Activated CD8-positive, alpha-beta T cell treated with anti-CD3 and anti-CD28 coated beads, Interleukin-2, amount 10 ng/mL, durations not matched to agents 7 days and 5 days (primary cell): ENCODE measurements at places on chromosomes 11 and 22. TPM values are rescaled to one million over a fixed set of nuclear protein-coding genes. Genes with fewer than 3 reads are reported as not detected.
A peak's percentile ranks its signal among the peaks of the same experiment; 100 is the strongest.

- DNase-seq, result no peak
These were observed 37.2 kb downstream of the PPP6R3 start for GRCh38 chr11:68497761-68498160.

DNA sequence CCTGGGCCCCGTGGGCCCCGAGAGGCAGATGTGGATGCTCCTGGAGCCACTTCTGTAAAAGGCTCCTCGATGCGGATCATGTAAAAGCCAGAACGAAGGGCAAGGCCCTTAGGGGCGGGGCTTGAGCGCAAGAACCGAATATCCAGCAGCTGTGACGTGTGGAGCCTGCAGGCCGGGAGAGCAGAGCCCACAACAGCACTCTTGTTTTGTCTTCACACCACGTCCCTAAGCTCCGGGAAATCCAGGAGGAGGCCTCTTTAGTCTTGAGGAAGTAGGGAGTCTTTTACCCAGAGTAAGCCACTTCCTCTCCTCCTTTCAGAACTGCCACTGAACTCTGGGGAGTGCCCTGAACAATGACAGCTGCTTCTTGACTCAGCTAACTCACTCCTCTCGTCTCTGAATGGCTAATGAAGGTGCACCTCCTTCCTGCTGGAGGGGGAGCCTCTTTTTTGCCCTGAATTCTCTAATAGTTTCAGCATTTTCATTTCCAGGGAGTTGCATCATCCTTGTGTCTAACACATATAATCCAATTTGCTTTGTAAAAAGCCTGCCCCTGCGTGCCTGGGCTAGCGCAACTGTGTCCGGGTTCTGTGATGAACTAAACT, 12.5 kb downstream of the L3MBTL2 start:
- peak; percentile 67 for DNase-seq

GRCh38 chr22:39468487-39469325, 11.9 kb downstream of the MGAT3 start:
- DNase-seq, result no peak

GRCh38 chr11:104765401-104766095, 132.7 kb downstream of the CASP12 start:
- DNase-seq, result no peak

DNA sequence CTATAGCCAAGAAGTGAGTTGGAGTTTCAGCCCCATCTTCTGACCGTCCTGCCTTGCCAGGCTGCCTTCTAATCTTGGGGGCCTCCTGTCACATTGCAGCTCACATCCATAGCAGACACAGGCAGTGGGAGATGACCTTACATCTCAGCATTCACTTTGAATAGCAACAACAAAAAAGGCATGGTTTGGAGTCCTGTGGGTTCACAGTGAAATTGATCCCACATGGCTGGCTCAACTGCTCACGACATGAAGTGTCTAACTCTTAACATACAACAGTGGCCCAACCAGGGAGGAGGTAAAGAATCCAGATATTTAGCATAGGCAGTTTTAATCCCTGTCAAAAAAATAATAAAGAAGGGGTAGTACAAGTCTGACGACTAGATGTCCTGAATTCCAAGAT, 38.1 kb downstream of the DBX1 start:
- DNase-seq, result no peak

DNA sequence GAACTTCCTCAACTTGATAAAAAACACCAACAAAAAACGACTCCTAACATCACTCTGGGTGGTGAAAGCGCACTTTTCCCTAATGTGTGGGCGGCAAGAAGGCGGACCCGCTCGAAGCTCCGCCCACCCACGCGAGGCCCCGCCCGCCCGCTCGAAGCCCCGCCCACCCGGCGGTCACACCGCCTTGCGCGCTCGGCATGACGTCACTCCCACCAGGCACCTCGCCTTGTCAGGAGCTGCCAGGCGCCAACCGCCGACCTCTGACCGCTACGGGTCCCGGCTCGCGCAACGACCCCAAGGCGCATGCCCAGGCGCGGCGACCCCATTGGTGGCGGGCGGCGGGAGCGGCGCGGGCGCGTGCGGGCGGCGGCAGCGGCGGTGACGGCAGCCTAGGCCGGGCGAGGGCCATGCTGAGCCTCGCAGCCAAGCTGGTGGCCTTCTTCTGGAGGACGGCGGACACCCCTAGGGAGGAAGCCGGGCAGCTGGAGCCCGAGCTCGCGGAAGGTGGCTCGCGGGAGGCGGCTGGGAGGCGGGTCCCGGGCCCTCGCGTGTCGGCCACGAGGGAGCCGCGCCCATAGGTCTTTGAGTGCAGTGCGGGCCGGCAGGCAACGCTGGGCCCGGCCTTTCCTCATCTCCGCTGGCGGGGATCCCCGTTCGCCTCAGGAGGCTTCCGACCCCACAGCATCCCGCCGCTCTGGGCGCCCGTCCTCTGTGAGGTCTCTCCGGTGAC, at the start of gene MOV10L1:
TSS of gene MOV10L1 (plus strand) at position 325 of the 730 bp plus-strand sequence. CDS start at position 408, 83 bp downstream.
- DNase-seq, result no peak

DNA sequence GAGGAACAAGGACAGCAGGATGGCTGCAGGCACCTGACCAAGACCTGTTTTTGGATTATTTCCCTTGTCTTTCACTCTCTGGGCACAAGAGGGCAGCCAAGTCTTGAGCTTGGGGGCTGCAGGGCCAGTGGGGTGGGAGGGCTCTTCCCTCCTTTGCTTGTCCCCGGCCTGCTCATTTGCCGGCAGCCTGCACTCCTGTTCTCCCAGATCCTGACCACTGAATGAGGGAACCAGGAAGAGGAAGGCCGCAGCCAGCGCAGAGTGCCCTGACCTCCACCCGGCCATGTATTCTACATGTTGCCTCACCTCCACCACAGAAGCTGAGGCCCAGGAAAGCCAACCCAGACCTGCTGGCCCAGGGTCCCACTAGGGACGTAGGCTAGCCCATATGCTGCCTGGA, 15.5 kb upstream of the NNMT start:
- DNase-seq, result no peak

DNA sequence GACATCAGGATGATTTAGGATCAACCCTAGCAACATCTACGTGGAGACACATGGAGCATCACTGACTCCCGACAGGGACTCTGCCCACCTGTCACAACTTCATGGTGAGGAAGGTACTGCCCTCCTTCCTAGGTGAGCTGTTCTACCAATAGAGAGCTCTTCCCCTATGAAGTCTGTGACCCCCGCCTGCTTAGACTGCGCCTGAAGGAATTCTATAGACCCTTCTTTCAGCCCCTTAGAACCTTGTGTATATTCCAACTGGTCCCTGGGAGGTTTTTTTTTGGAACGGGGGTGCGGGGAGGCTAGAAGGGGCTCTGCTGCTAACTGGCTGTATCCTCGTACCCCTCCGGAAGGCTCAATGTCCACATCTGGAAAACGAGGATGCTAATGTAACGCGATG, 566 bp downstream of the INTS4 start:
- no peak for DNase-seq

- DNase-seq, result no peak
These were observed 31.0 kb downstream of the TOB2 start for GRCh38 chr22:41415554-41415953.

GRCh38 chr22:36225333-36225922, 13.9 kb downstream of the APOL2 start:
- no peak for DNase-seq

GRCh38 chr11:71103266-71103665, 149.1 kb downstream of the SHANK2 start:
- DNase-seq, result no peak

- DNase-seq, result peak; percentile 93
These were observed 5.4 kb downstream of the TBC1D10C start for GRCh38 chr11:67409261-67409666.

DNA sequence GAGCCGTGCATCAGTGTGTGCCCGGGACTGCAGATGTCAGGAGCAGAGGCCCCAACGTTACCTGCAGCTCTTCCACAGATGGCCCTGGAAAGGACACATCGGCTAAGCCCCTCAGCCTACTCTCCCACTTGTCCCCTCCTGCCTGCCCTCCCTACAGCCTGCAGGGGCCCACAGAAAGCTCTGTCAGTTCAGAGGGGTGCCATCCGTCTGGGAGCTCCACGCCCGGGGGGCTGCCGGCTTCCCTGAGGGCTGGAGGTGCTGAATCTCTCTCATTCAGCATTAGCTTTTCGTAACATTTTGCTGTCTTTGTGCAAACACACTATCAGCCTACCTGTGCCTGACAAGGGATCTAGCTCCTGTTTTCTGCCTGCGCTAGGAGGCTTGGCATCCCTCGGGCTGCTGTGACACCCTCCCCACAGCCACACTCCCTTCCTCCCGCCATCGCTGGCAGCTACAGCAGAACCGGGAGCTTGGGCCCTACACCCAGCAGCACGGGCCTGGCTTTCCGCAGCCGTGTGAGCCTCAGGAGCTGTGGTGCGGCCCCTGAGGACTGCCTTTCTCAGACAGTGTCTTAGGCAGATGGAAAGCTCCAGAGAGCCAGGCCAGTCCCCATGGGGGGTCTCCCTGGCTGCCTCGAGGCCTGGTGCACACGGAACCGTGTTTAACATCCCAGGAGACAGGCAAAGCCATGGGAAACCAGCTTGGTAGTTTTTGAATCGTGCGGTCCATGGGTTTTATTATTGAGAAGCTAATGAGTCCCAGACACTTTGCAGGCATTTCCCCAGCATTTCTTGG, 198.3 kb upstream of the B3GAT1 start:
- no peak for DNase-seq

Gene HPX
- not detected for total RNA-seq

Gene SLC25A17
- 20.0 TPM for total RNA-seq

Gene ACR
- total RNA-seq, result not detected

Gene PRDX5
- 106 TPM for total RNA-seq

Gene MFNG
- total RNA-seq, result 227 TPM

Gene TRPM5
- total RNA-seq, result not detected

Gene TRAF6
- total RNA-seq, result 8.8 TPM

Gene SMC1B
- total RNA-seq, result 2.1 TPM
